B cell (primary cell): ENCODE measurements at places on chromosomes 3 and 15. TPM values are rescaled to one million over a fixed set of nuclear protein-coding genes. Genes with fewer than 3 reads are reported as not detected.

GRCh38 chr3:169659096-169659819 is 4.3 kb downstream of the MECOM start:
- peaks cover 53% of the 10 kb centered on the region for H3K4me1 ChIP-seq
- H3K27ac ChIP-seq: no peak overlapping the region
- DNase-seq: peak; percentile 36
- no peaks in the 10 kb centered on the region for H3K36me3 ChIP-seq
- no peak overlapping the region for H3K4me3 ChIP-seq
- no peaks in the 10 kb centered on the region for H3K27me3 ChIP-seq

- peak overlapping the region; percentile 100 for H3K27ac ChIP-seq
- H3K4me1 ChIP-seq: peaks cover 36% of the 10 kb centered on the region
- H3K27me3 ChIP-seq: no peaks in the 10 kb centered on the region
- DNase-seq: peak; percentile 41
Measured at GRCh38 chr3:120093119-120093910, 932 bp downstream of the GSK3B start.

DNA sequence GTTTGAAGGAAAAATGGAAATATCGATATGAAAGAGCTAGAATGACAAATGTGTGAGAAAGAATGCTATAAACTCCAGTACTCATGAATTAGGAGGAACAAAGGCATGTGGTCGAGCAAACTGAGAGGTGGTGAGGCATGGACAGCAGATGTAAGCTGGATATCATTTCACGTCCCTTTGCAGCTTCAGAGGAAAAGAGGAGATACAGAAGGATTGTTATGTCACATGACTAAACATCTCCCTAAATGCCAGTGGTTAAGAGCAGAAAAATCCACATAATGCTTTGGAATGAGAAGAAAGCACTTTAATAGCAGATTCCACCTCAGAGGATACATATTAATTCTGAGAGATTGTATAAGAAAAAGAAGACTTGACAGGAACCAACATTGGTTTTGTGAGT is 248.7 kb downstream of the ZIC4 start:
- no peak for DNase-seq
- H3K4me1 ChIP-seq: no peaks in the 10 kb centered on the region
- no peaks in the 10 kb centered on the region for H3K27me3 ChIP-seq
- H3K27ac ChIP-seq: no peak overlapping the region
- no peaks in the 10 kb centered on the region for H3K36me3 ChIP-seq
- no peak overlapping the region for H3K4me3 ChIP-seq

GRCh38 chr3:138578961-138579574 is 15.0 kb downstream of the CEP70 start:
- H3K4me3 ChIP-seq: no peak overlapping the region
- H3K27ac ChIP-seq: no peak overlapping the region
- peaks cover 16% of the 10 kb centered on the region for H3K4me1 ChIP-seq

- H3K27ac ChIP-seq: no peak overlapping the region
- peaks cover 24% of the 10 kb centered on the region for H3K27me3 ChIP-seq
- peaks cover 4% of the 10 kb centered on the region for H3K4me1 ChIP-seq
- no peak for DNase-seq
- no peaks in the 10 kb centered on the region for H3K36me3 ChIP-seq
Measured at GRCh38 chr3:10740954-10741353, 75.1 kb upstream of the SLC6A11 start.

GRCh38 chr3:77816366-77816765 is 776.5 kb downstream of the ROBO2 start:
- H3K27ac ChIP-seq: no peak overlapping the region
- H3K4me1 ChIP-seq: no peaks in the 10 kb centered on the region
- DNase-seq: no peak
- H3K4me3 ChIP-seq: no peak overlapping the region
- no peaks in the 10 kb centered on the region for H3K27me3 ChIP-seq

DNA sequence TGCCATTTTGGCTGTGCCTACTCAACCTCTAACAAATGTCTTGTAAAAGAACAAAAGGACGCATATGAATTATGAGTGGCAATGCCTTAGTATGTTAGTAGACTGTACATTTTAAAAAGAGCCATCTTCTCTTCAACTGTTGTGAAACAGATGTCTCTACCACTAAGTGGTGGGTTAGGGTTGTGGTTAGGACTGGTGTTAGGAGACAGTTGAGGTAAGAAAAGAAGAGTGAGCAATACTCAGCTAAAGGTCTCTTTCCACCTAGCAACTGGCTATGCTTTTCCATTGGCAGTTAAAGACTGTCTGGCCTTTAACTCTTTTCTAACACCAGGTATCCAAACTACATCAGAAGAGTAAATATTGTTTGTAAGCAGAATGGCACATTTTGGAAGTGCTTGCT is 221.7 kb upstream of the TBC1D5 start:
- no peak overlapping the region for H3K27ac ChIP-seq
- H3K4me3 ChIP-seq: no peak overlapping the region
- H3K4me1 ChIP-seq: no peaks in the 10 kb centered on the region

- no peak overlapping the region for H3K27ac ChIP-seq
- peaks cover 44% of the 10 kb centered on the region for H3K4me1 ChIP-seq
- no peaks in the 10 kb centered on the region for H3K27me3 ChIP-seq
- no peak for DNase-seq
- H3K4me3 ChIP-seq: no peak overlapping the region
Measured at GRCh38 chr3:71312461-71312860, 271.1 kb downstream of the FOXP1 start.

- DNase-seq: no peak
- H3K36me3 ChIP-seq: no peaks in the 10 kb centered on the region
- H3K4me3 ChIP-seq: no peak overlapping the region
- no peaks in the 10 kb centered on the region for H3K4me1 ChIP-seq
Measured at GRCh38 chr15:71462638-71463037, 347.4 kb downstream of the THSD4 start.

DNA sequence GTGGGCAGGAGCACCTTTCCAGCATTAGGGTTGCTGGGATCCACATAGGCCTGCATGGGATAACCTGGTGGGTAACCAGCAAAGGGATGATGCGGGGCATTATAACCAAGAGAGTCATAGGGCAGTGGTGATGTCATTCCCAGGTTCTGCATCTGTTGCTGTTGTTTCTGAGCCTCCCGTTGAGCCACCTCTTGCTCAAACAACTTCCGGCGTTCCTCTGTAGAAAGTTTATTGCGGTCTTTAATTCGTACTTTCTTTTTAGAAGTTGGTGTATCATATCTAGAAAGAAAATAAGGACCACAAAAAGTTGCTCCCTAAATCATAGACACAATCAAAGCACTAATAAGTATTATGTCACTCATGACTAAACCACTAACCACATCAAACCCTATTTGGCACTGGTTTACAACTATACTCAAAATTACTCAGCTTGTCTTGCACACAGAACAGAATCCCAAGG is 77.8 kb downstream of the NBEAL2 start:
- H3K4me1 ChIP-seq: no peaks in the 10 kb centered on the region
- no peaks in the 10 kb centered on the region for H3K27me3 ChIP-seq
- DNase-seq: no peak

GRCh38 chr3:15345066-15345607 is 12.8 kb upstream of the SH3BP5 start:
- DNase-seq: no peak
- peak overlapping the region; percentile 94 for H3K27ac ChIP-seq
- peaks cover 76% of the 10 kb centered on the region for H3K4me1 ChIP-seq
- H3K27me3 ChIP-seq: no peaks in the 10 kb centered on the region

DNA sequence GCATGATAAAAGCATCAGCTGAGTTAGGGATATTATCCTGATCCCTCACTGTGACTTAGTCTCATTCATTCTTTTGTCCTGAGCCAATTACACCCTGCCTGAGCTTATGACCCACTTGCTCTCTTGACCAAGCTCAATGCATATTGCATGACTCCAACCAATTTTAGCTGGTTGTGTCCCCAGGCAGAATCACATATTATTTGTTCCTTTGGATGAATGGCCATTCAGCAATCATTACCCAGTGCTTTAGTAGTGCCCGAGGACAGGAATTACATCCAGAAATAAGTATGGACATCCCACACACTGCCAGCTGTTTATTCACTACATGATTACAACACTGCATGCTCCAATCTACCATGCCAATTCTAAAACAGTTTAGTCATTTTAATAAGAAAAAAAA is 322.5 kb downstream of the ZBBX start:
- no peak overlapping the region for H3K4me3 ChIP-seq
- no peak for DNase-seq
- no peaks in the 10 kb centered on the region for H3K27me3 ChIP-seq
- no peaks in the 10 kb centered on the region for H3K36me3 ChIP-seq
- no peaks in the 10 kb centered on the region for H3K4me1 ChIP-seq
- no peak overlapping the region for H3K27ac ChIP-seq

DNA sequence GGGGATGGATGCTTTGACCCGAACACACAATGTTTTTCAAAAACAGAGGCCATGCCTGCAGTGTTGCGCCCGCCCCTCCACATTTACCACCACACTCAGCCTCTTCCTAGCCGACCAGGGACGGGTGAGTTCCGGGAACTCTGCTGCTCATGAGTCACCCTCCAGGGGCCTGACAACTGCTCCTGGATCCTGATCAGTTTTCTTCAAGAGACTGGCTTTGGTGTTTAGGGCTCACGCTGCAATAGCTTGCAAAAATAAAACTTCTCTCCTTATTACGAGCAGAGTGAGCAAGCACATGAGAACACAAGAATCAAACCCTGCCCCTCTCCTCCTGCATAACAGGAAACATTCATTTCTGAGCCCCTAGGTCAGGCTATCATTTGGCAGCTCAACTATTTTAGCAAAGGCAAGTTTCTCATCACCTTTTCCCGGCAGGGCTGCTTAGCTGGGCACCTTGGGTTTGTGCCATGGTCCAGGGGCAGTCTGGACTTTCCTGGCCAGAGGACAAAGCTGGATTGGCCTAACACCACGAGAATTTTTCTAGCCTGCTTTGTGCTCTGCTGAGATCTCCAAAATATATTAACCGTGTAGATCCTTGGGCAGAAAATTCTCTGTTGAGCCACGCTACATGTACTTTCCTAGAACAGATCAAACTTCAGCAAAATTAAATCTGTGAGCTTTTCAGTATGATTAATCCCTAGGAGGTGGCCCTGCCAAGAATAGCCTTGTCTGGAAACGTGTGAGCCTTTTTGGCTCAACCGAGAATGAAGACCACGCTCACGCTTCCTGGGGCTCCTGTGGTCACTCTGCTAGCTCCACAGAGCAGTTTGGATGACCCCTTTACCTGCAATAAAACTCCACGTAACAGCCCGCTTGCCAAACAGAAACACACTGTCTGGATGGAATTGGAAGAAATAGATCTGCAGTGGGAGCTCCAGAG is 52.7 kb upstream of the SPATA12 start:
- no peaks in the 10 kb centered on the region for H3K4me1 ChIP-seq
- no peaks in the 10 kb centered on the region for H3K27me3 ChIP-seq
- no peaks in the 10 kb centered on the region for H3K36me3 ChIP-seq
- no peak overlapping the region for H3K27ac ChIP-seq
- DNase-seq: no peak

DNA sequence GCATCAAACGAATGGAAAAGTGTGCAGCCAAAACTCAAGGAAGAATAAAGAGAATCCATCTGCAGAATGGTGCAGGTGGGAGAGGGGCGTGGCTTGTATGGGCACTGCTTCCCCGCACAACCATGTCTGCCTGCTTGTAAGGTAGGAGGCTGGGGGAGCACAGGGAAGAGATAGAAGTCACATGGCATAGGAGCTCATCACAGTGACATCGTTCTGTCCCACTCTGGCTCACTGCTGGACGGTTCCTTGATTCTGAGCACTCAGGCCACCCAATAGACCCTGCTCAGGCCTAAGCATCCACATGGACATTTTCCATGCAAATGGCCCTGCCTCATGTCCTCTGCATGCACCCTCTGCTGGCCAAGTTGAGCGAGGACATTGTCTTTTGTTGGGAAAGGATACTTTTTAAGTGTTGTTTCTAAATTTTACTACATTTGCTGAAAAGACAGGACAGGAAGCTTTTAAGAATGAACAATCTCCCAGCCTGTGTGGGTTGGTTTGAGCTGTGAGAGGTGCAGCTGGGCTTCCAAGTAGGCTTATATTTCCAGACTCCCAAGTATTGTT is 3.1 kb downstream of the MYLK start:
- peaks cover 16% of the 10 kb centered on the region for H3K4me1 ChIP-seq
- no peak for DNase-seq
- H3K27me3 ChIP-seq: peaks cover 10% of the 10 kb centered on the region
- no peak overlapping the region for H3K4me3 ChIP-seq

Gene P2RY1
- 0.15 and 0.17 TPM in 2 replicates for total RNA-seq

Gene PLCL2
- total RNA-seq: 55.2 and 57.1 TPM in 2 replicates

Gene MB21D2
- 0.15 and 0.20 TPM in 2 replicates for total RNA-seq

Gene PPP1R14D
- total RNA-seq: not detected in 2 replicates

Gene GOLGA8J
- 0.51 TPM in 1 of 2 replicates, not detected in the other for total RNA-seq

Gene SV2B
- total RNA-seq: 0.24 TPM in 1 of 2 replicates, not detected in the other

Gene SI
- not detected in 2 replicates for total RNA-seq
